ENCODE measurements at places on chromosomes 6 and 20.

GRCh38 chr20:56628015-56628872 is 862 bp upstream of the TFAP2C start:
- DNase-seq: no peak

DNA sequence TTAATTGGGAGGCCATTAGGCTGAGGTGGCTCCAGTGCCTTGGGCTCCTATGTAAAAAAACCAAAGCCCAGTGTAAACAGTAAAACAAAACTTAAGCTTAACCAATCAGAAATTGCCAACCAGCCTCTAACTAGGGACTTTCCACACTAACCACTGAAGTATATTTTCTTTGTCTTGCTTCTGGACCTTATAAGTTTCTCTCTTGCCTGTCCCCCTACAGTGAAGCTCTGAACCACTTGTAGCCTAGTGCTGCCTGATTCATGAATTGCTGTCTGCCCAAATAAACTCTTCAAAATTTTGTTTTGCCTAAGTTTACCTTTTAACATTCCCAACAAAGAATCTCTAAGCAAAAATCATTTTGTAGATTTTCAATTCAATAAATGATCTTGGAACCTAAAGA is 28.2 kb downstream of the POPDC3 start:
- DNase-seq: no peak

GRCh38 chr6:37008484-37009465 is 3.3 kb downstream of the FGD2 start:
- DNase-seq: no peak

DNA sequence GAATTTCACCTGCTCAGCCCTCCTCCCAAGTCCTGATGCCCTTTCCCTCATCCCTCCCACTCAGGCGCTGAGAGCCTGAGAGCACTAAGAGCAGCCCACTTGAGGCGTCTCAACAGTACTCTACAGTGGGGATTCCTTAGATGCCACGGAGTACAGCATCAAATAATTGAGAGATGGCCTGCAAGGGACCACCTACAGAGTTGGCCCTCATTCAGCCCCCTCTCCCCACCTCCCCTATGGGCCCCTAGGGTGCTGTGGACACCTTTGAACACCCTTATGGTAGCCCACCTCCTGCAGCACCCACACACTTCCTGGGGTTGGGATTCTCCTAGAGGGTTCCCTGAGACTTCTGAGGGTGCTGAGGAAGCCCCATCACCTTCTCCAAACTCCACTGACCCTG is 37.1 kb upstream of the SIRPG start:
- no peak for DNase-seq

GRCh38 chr6:149166747-149167146 is 150.8 kb upstream of the TAB2 start:
- DNase-seq: no peak

GRCh38 chr20:57408131-57408530 is 16.9 kb downstream of the RBM38 start:
- no peak for DNase-seq

DNA sequence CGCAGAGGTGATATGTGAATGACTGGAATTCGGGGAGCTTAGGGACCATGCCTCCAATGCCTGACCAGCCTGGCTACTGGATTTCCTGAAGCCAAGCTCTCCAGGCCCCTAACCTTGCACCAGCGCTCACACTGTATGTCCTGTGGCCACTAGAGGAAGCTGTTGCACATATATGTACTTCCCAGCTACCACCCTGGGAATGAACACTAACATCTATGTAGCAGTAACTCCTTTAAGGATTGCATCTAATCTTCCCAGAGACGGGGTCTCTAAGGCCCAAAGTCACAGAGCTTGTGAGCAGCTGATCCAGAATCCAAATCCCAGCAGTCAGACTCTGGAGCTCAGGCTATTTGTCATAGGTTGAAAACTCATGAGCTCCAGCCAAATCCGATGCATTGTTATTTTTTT is 20.4 kb upstream of the BPIFB1 start:
- DNase-seq: peak; percentile 38

- DNase-seq: no peak
These were observed 289.2 kb downstream of the OGFRL1 start for GRCh38 chr6:71577766-71578165.

GRCh38 chr6:107820338-107821261 is 3.5 kb downstream of the SCML4 start:
- no peak for DNase-seq

DNA sequence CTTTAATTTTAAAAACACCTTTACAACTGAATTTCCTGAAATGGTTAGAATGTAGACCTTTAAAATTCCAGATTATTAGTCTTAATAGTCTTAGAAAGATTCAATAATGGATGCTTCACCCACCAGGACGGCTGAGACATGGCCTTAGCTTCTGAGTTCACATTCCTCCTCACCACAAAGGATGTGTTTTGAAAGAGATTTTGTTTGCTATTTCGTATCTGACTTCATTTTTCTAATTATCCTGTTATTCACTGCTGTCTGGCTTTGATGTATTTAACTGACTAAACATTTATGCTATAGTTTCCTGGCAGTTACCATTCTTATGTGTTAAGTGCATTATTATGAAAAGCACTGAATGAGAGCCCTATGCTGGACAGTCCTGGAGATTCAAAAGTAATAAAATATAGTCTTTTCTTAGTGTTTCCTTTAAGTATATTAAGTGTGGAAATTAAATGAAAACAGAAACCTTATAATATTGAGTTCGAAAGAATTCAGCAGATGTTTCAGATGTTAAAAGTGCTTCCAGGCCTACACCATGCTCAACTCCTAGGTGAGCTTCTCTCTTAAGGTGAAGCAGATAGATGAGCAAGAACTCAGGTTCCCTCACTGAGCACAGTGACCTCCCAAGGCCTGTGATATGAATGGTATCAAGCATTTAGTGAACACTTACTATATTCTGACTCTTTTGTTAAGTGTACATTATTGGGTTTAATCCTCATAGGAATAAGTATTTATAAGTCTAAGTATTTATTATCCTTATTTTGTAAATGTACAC is 40.3 kb downstream of the MAP3K4 start:
- no peak for DNase-seq

DNA sequence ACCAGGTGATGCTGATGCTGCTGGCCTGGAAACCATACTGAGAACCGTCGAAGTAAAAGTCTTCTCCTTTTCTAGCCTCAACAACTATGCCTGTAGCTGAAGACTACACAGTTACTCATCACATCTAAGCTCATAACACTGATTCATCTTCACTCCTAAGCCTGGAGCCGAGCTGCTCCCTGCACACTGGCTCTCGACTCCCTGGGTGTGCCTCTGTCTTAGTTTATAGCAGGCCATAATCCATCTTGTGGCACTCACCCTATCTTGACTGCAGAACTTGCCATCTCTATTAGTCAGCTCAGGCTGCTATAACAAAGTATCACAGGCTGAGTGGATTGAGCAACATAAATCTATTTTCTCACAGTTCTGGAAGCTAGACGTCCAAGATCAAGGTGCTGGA is 191.0 kb downstream of the UNC5CL start:
- DNase-seq: no peak

DNA sequence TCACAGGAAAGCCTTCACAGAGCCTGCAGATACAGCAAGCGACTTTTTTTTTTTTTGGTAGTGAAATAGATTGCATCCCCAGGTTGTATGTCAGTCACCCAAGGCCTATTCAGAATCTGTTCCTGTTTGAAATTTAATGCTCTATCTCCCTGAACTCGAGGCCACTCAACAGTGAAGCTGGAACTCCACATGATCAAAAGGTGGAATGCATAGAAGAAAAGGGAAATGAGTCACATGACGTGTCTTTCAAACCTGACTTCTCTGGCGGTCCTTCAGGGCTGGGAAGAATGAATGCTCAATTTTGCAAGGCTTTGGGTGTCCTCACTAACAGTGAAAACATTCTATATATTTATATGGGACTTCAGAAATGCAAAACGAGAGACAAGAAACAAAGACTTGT is 88.4 kb upstream of the B3GAT2 start:
- no peak for DNase-seq

DNA sequence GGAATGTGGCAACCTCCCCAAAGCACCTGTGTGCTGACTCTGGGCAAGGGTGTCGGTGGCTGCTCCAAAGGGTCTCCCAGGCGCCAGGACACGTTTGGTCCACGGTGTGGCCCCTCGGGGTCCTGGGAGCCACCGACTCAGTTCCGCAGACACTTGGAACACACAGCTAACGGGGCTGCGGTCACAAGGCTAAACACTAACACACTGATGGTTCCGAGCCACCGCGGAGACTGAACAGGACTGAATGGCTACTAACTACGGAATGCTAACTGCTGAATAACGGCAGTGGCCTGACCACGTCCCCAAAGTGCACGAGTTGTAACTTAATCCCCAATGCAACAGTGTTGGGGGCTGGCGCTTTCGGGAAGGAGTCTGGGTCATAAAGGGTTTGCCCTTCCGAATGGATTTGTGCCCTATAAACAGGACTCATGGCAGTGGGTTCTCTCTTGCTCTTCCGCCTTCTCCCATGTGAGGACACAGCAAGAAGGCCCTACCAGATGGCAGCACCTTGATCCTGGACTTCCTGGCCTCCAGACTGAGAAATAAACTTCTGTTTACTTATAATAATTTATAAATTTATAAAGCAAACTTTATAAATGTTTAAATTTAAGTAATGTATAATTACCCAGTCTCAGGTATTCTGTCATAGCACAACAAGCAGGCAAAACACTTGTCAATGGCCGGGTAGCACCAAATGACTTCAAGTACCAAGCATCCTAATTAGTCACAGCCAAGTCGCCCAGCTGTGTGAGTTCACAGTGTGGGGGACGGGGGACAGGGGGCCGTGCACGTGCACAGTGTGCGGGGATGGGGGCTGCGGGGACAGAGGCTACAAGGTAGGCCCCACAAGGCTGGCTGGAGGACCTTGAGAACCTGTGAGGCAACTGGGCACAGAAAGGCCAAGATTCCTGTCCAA is 2.3 kb upstream of the EEF1A2 start:
- DNase-seq: no peak

DNA sequence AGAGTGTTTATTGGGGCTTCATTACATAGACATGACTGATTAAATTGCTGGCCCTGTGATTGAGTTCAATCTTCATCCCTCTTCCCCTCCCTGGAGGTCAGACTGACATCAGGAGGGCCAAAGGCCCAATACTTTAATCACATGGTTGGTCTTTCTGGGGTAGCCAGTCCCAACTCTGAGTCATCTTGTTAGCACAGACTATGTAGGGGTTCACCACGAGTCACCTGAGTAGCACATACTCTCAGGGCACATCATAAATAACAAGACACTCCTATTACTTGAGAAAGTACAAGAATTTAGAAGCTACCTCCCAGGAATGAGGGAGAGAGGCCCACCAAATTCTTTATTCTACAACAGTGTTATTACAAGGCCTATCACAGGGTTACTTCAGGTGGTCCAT is 11.3 kb downstream of the GINS1 start:
- DNase-seq: no peak

- no peak for DNase-seq
These were observed 50.7 kb downstream of the LRFN2 start for GRCh38 chr6:40536442-40536841.

DNA sequence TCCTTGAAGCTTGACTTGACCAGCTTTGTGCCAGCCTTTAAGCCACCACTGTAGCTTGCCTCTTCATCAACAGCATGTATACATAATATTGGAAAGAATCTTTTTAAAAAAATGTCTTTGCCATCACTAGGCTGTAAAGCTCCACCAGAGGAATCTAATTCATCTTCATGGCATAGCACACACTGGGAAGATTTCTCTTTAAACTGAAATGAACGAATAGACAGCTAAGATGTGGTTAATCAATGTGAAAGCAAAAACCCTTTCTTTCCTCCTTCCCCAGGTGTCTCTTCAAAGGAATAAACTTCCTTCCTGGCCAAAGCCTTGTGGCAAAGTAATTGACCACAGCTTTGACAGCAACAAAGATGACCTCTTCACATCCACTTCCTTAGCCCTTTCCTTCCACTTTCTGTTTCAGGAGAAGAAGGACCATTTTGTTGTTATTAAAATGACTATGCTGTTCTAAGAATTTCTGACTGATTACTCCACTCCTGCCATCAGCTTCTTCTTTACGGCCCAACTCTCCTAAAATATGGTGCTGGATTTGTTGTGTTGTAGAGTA is 428.7 kb upstream of the SOX4 start:
- DNase-seq: no peak
